ENCODE measurements at places on chromosomes 13 and 19.
A peak's percentile ranks its signal among the peaks of the same experiment; 100 is the strongest.

DNA sequence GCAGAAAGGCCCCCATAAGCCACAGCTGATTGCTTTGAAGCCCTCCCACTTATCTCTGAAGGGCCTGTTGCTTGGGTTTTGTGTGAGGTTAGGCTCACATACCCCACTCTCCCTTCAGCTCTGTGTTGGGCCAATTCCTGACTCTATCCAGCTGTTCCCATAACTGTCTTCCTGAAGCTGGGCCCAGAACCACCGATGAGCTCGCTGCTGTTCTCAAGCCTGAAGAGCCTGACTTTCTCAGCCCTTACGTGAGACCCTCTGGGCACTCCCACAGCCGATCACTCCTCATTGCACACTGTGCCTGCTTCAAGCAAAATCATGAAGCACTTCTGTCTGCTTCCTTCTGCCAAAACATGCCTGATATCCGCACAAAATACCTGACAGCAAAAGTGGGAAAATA lies 124.1 kb downstream of the CRYL1 start:
- DNase-seq = no peak

DNA sequence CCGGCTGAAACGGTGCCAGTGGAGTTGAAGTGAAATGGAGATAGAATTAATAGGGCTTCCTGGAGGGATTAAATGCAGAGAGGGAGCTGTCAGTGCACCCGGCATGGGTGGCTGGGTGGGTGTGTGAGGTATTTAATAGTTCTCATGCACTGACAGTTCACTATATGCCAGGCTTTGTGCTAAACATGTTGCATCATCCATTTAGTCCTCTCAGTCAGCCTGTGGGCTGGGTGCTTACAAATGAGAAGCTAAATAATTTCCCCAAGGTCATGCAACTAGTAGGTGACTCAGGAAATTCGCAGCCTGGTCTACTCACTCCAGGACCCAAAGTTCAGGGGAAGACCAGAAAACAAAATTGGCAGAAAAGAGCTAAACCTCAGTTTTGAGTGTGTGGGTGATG lies 63.5 kb upstream of the SPATA13 start:
- peak; percentile 47 for DNase-seq

GRCh38 chr13:102536695-102537485 lies 59.9 kb upstream of the TPP2 start:
- no peak for DNase-seq

GRCh38 chr19:48741129-48741999 lies 954 bp upstream of the RASIP1 start:
- DNase-seq = peak; percentile 25

GRCh38 chr13:76683168-76683567 lies 203.0 kb downstream of the KCTD12 start:
- no peak for DNase-seq
